Activated naive CD4-positive, alpha-beta T cell treated with anti-CD3 and anti-CD28 coated beads, Interleukin-2, amount 50 U/mL, for 72 hours (primary cell): ENCODE measurements at places on chromosomes 7 and 10. TPM values are rescaled to one million over a fixed set of nuclear protein-coding genes. Genes with fewer than 3 reads are reported as not detected.

DNA sequence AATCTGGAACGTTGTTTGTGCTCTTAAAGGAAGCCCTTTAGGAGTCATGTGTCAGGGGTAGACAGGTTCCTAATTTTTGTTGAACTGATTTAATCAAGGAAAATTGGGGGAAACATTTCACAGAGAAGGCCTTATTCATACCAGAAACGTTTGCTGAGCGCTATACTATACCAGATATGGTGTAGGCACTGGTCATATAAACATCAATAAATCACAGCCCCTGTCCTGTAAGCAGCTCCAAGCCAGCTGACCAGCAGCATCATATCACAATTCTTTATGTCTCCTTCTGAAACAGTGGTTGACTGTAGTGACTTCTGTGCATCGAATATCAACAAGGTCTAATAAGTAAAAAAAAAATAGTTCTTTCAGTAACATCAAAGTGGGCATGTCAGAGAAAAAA lies 1.1 kb downstream of the TMEM178B start:
- no peak for DNase-seq

GRCh38 chr10:67819768-67820204 lies 18.2 kb downstream of the DNAJC12 start:
- no peak for DNase-seq

DNA sequence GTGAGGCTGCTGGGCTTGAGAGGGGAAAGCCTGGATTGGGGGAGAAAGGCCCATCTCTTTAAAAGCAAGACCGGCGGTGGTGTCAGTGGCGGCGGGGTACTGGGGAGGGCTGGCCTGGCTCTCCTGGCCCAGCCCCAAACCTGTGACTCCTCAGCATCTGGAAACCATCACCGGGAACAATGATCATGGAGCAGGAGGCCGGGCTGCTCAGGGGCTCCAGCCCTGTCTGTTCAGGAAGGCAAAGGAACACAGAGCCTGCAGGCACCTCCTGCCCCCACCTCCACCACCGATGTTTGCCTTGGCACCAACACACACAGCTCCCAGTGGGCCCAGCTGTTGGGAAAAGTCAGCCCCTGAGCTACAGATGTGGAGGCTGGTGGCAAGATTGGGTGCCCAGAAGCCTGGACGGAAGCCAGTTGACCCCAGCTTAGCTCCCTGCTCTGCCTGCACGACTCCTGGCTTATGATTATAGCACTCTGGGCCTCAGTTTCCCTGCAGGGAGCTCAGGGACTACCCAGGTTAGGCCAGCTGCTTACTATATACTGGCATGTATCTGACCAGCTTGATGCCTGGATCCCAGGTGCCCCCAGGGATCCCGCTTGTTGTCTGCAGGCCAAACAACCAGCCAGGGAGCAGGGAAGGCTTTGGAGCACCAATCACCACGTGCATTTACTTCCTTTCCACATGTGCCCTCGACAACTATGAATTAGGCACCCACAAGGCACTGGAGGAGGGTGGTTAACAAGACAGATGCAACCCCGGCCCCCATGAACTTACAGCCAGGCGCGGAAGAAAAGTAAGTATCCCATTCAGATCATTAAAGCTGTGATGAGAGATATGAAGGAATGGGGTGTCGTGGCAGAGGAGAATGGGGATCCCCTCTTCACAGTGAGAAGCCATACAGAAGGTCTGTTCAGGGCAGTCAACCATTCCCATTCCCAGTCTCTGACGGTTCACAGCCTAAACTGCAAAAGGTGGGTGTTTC lies 37.3 kb downstream of the ZCCHC24 start:
- no peak for DNase-seq

- DNase-seq = no peak
Measured at GRCh38 chr10:87105446-87106124, 10.6 kb downstream of the SHLD2 start.

GRCh38 chr7:151056666-151057505 lies 811 bp downstream of the CDK5 start:
- DNase-seq = no peak

DNA sequence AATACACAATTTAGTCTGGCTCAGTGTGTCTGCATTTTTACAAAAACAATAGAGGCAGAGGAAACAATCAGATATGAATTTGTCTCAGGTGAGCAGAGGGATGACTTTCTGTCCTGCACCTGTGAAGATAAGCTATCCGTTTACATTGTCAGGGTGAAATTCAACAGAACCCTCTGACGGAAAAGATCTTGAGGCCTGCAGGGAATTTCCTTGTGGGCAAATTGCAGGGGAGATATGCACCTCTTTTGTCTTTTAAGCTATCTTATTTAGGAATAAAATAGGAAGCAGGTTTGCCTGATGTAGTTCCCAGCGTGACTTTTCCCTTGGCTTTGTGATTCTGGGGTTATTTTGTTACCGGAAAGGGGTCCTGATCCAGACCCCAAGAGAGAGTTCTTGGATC lies 325.1 kb downstream of the GALNT17 start:
- DNase-seq = no peak

GRCh38 chr7:129012641-129013040 lies 42.3 kb downstream of the TNPO3 start:
- DNase-seq = no peak

DNA sequence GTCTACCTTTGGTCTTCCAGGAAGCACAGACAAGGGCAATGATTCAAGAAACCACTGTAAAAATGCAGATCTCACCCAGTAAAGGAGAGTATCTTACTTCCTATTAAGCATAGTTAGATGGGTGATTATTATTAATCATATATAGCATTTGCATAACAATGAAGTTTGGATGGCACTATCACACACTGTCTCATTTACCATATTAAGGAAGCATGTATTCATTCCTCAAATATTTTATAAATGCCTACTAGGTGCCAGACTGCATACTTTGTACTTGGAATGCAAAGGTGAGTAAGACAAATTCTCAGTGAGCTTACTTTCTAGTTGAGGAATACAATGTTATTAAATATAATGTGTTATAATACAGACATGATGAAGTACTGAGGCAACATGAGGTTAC lies 53.9 kb upstream of the SKAP2 start:
- DNase-seq = no peak

DNA sequence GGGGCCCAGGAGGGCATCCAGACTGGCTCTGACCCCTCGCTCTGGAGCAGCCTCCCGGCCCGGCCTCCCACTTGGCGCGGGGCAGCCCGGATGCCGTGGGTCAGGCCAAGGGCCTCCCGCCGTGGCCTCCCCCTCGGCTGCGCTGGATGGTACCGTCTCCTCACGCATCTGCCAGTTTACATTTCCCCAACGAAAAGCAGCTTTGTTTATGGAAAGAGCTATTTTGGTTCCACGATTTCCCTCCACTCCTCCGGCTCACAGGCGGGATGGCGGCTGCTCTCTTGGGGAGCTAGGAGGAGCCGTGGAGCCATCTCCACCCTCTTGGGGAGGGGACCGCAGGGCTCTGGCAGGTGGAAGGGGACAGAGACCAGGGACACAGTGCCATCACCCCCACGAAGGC lies 93.2 kb upstream of the MYL10 start:
- DNase-seq = no peak

DNA sequence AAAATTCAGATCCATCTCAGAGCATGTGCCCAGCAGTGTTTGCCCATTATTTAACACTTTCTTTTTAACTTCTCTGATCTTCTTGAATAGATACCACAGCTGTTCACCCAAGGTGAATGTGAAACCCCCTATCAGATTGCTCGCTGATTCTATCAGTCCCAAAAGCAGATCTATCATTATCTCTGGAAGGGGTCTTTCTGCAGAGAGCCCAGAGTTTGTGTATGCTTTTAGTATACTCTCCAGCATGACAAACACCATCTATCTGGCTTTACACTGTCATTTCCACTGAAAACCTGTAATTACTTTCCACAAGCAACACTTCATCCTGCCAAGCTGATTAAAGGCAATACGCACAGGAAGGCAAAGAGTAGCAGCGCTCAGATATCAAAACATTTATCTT lies 168.2 kb downstream of the CACNA2D1 start:
- DNase-seq = no peak

GRCh38 chr7:84651876-84652275 lies 457.3 kb upstream of the SEMA3A start:
- no peak for DNase-seq

DNA sequence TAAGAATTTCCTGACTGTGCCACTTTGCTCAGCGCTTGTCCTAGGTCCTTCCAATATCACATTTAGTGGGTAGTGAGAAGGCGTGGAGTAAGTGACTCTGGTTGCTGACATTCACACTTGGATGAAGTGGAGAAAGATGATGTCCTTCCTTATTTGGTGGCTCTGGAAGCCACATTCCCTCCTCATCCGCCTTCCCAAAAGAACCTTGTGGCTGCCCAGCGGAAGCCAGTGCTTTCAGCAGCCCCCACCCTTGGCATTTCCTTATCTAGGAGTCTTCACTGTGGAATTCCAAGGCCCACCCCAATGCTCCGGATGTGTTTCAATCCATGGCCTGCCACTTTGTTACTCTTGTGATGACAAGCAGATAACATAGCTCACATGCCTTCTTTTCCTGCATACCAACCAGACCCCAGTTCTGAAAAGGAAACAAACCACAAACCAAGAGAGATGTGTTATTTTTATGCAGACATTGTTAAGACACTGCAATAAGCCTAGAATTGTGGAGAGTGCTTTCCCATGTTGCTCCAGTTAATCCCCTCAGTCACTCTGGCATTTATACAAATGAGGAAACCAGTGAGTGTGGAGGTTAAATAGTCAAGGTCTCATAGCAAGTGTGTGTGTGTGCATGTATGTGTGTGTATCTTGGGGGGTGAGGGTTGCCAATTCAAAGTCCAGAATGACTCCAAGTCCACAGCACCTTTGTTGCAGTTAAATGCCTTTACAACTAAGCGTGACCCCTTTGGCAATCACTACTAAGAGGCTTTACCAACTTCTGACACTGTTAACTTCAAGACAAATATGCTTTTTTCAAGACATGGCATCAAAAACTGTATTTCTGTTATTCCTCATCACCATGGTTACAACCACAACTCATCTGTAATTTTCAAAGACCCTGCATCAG lies 10.3 kb upstream of the ANKRD1 start:
- no peak for DNase-seq

DNA sequence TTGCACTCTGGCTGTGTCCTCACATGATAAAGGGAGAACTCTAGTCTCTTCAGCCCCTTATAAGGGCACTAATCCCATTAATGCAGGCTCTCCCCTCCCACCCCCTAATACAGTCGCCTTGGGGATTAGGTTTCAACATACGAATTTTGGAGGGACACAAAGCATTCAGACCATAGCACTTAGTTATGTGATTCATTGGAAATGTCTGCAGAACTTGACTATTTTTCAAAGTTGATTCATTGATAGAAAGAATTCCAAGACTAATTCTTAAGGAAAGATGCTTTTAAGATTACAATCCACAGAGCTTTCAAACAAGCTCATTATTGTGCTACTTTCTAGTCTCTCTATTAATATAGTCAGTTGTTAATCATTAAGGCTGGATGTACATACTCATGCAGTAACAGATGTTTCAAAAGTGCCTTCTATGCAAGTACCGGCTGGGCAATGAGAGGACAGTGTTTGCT lies 85.3 kb upstream of the RPA3 start:
- DNase-seq = no peak

DNA sequence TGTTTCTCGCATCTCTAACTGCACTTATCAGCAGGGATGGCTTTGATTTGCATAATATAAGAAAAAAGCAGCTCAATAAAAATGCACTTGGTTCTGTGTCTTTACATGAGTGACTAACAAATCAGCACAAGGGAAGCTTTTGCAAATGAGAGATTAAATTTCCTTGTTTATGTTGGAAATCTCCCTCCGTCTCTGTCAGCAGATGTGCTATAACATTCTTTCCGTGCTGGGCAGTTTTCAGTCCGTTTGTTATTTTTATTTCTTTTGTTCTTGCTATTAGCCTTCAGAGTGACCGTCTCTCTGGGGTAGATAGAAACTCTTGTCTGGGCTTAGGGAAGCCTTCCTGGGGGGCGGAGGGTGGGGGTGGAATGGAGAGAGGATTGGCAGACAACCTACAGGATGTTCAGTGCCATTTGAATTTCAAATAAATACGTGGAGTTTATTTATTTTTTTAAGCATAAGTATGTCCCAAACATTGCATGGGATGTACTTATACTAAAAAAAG lies 96.0 kb downstream of the GATA3 start:
- DNase-seq = no peak

GRCh38 chr10:120221873-120222485 lies 235.0 kb upstream of the PLPP4 start:
- no peak for DNase-seq

DNA sequence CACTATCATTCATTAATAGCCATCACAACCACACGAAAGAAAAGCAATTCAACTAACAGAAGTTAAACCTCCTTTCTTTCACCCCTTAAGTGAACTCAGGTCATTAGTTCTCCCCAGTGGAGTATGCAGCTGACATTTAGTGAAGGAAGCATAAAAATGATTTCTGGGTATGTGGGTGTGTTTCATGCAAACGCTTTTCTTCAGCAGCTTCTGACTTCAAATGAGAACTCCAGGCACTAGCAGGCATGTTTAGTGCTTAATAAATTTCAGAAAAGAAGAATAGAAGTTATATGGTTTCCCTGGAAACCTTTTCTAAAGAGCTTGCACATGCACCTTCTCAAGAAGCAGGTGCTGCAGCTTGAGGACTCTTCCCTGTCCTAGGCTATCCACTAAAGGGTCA lies 62.5 kb downstream of the PIK3CG start:
- DNase-seq = no peak

- no peak for DNase-seq
Measured at GRCh38 chr7:70008466-70008865, 410.2 kb downstream of the AUTS2 start.

- no peak for DNase-seq
Measured at GRCh38 chr7:5248201-5248885, 34.4 kb upstream of the SLC29A4 start.

- DNase-seq = no peak
Measured at GRCh38 chr7:27030393-27031050, 65.3 kb downstream of the HOXA1 start.

GRCh38 chr7:108037140-108037539 lies 34.2 kb upstream of the LAMB1 start:
- no peak for DNase-seq

The CCM2 gene
- 79.2 TPM for total RNA-seq

The HOXA7 gene
- total RNA-seq = not detected

The BLNK gene
- not detected for total RNA-seq

The NRF1 gene
- 21.7 TPM for total RNA-seq

The EPO gene
- not detected for total RNA-seq

The CXCL12 gene
- not detected for total RNA-seq

The SPDYE16 gene
- 0.10 TPM for total RNA-seq

The ERVW-1 gene
- 0.23 TPM for total RNA-seq

The TAS2R4 gene
- total RNA-seq = 0.96 TPM

The ABCA13 gene
- total RNA-seq = not detected

The SPDYE6 gene
- not detected for total RNA-seq

The KCNMA1 gene
- total RNA-seq = not detected

The RASSF4 gene
- total RNA-seq = 4.1 TPM
